Common myeloid progenitor, CD34-positive (primary cell): ENCODE measurements at places on chromosomes 13 and 19.

DNA sequence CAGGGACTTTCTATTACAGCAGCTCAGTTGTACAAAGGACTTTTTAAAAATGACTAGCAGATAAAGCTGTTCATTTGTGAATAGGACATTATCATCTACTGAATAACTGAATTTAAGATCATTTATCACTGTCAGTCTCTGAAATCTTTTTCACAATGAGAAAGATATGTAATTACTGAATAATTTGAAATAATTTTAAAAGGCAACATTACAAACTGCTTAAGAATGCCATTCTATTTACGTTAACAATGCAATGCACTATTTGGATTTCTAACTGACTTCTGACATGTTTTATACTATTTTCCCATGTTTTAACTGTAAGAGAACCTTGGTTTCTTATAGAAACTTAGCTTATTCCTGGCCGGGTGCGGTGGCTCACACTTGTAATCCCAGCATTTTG lies 2033.0 kb upstream of the PCDH20 start:
- no peak for DNase-seq

DNA sequence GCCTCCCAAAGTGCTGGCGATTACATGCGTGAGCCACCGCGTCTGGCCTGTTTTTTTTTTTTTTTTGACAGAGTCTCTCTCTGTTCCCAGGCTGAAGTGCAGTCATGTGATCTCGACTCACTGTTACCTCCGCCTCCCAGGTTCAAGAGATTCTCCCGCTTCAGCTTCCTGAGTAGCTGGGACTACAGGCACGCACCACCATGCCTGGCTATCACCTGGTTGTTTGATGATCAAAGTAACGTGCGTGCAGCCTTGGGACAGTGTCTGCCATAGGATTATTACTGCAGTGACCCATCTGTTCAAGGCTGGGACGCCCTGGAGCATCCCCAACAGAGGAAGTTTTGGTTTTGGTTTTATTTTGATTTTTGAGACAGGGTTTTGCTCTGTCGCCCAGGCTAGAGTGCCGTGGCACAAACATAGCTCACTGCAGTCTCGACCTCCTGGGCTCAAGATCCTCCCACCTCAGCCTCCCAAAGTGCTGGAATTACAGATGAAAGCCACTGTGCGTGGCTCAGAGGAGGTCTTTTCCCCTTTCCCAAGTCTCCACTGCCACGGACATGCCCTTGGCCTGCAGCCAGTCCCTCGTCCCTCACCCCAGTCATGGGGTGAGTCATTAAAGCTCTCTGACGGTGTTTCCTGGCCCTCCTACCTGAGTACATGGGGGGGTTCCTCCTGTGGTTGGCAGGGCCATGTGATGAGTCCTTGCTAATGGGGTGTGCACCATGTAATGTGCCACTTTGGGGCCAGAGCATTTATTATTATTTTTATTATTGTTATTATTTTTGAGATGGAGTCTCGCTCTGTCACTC lies 65.6 kb downstream of the IER2 start:
- DNase-seq, result no peak

DNA sequence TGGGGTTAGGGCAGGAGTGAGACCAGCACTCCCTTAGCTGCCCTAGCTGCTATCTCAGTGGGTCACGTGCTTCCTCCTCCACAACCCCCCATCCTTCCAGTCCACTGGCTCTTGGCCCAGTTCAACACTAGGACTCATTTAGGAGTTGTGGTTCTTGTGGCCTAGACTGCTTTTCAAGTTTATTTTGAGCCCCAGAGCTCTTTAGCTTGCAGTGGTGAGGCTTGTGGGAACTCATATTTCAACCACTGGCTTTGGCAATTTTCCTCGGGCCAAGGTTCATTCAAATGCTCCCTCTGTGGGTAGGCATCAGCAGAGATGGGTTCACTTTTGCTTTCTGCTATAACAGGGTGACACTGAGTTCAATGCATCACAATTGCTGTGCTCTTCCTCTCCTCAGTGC lies 436.2 kb upstream of the SLITRK5 start:
- peak; percentile 83 for DNase-seq

DNA sequence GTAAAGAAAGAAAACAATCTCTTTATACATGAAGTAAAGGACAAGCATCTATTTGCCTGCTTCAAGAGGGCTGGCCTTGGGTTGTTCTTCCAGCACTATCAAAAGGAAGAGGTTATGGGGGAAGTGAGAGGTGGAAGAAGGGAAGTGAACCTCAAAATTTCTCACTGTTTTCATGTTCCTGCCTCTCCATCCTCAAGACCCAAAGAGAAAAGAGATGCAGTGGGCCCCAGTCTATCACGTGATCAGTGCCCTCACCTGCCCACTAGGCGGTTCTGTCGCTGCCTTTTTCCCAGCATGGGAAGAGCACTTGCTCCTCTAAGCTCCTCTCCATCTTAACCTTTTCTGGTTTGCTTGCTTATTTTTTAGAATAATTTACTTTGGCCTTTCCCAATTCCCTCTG lies 6.2 kb upstream of the USP12 start:
- no peak for DNase-seq

GRCh38 chr19:1913781-1914577 lies 8.8 kb downstream of the ADAT3 start:
- DNase-seq, result no peak

GRCh38 chr13:40394304-40394985 lies 272.0 kb downstream of the FOXO1 start:
- DNase-seq, result no peak

GRCh38 chr13:110874508-110874960 lies 40.3 kb downstream of the ANKRD10 start:
- peak; percentile 27 for DNase-seq

GRCh38 chr13:45658586-45659235 lies 43.2 kb upstream of the ERICH6B start:
- no peak for DNase-seq

- no peak for DNase-seq
These were observed 1.8 kb downstream of the DBP start for GRCh38 chr19:48635263-48635965.

GRCh38 chr19:46481223-46481848 lies 10.0 kb upstream of the PNMA8A start:
- DNase-seq, result no peak

- no peak for DNase-seq
These were observed 98.4 kb upstream of the KLHL1 start for GRCh38 chr13:70206671-70207070.

DNA sequence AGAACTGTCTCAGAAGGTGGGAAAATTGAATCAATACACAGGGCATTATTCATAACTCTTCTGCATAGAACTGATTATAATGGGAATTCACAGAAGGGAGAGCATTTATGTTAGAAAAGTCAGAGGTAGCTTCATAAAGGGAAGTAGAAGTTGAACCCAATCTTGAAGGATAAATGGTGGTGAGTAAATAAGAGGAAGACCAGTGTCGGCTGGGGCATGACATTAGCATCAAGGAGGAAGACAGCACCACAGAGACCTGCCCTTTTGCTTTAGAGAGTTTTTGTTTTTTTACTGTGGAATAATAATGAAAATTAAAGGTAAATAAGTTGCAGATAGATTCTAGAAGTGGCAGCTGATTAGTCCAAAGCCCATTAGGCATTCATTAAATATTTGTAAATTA lies 21.9 kb downstream of the CDC16 start:
- peak; percentile 30 for DNase-seq

GRCh38 chr19:38264486-38265212 lies at the start of gene SPINT2:
SPINT2 (plus strand) TSS chr19:38264573; CDS start chr19:38264893, 320 bp downstream.
- peak; percentile 79 for DNase-seq

GRCh38 chr13:94702181-94703041 lies 9.9 kb downstream of the SOX21 start:
- DNase-seq, result peak; percentile 20

- DNase-seq, result peak; percentile 67
These were observed 43.8 kb downstream of the DCT start for GRCh38 chr13:94435604-94436226.

DNA sequence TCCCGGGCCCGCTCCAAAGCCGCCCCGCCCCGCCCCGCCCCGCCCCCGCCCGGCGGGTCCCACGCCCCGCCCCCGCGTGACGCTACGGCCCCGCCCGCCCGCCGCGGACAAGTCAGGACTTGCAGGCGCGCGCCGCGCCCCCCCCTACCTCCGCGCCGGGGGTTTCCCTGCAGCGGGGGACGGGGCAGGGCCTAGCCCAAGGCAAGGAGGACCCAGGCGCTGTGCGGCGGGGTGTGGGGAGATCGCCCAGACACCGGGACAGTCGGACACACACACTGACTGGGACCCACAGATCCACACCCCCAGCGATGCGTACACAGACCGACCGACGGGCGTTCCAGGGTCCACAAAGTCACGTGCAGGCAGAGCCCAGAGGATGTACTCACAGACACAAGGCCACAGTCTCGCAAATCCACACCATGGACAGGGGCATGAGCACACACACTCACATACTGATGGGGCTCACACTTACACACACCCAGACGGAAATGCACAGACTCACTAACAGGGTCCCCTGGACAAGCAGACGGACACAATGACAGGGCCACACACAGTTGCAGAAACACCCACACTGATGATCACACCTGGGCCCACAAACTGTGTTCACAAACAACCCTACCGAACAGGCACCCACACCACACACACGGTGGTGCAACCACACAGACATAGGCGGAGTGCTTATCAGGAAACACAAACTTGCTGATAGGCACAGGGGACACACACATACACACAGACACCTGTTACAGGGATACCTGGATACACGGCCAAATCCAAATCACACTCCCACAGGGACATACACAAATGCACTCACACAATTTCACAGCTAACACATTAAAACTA lies 436 bp upstream of the BBC3 start:
- DNase-seq, result peak; percentile 84

DNA sequence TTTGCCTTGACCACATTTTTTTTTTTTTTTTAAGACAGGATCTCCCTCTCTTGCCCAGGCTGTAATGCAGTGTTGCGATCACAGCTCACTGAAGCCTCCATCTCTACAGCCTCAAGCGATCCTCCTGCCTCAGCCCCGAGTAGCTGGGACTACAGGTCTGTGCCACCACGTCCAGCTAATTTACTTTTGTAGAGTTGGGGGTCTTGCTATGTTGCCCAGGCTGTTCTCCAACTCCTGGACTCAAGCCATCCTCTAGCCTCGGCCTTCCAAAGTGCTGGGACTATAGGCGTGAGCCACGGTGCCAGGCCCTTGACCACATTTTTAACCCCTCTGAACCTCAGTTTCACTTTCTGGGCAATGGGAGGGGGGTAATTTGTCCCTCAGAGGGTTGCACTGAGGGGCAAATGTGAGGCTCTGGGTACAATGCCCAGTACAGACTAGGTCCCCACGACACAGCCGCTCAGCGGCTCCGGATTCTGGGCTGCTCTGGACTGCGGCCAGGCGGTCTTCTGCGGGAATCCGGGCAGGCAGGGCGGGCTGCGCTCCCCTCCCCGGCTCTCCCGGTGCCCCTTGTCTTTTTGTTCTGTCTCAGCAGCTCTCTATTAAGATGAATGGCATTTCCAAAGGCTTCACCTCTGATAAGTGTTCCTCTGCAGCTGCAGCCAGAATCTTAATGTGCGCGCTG lies 3.8 kb upstream of the ALOX5AP start:
- DNase-seq, result no peak

GRCh38 chr13:104301171-104301975 lies 1235.2 kb upstream of the SLC10A2 start:
- DNase-seq, result no peak

GRCh38 chr13:48888613-48889012 lies 87.1 kb upstream of the FNDC3A start:
- no peak for DNase-seq

DNA sequence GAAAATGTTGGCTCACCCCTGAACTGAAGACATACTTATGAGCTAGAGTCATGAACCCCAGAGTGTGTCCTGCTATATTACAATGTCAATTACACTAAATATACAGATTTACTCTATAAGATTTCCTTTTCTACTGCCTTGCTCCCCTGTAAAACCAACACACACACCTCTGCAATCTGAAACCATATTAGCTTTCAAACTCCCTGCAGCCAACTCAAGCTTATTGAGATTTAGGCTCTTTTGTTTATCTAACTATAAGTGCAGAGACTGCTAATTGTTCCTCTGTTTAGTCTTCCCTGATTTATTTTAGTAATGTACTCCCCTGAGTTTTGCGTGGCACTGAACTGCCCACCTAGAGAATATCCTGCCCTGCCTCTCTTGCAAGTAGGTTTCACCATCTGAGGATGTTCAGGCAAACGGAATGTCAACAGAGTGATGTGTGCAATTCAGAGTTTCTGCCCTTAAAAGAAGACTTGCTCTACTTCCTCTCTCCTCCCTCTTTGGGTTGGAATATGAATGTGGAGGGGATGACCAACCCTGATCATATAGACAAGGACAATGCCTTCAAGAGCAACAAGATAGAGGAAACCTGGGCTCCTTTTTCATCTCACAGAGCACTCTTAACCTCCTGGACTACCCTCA lies 22.3 kb downstream of the FAM216B start:
- DNase-seq, result no peak

DNA sequence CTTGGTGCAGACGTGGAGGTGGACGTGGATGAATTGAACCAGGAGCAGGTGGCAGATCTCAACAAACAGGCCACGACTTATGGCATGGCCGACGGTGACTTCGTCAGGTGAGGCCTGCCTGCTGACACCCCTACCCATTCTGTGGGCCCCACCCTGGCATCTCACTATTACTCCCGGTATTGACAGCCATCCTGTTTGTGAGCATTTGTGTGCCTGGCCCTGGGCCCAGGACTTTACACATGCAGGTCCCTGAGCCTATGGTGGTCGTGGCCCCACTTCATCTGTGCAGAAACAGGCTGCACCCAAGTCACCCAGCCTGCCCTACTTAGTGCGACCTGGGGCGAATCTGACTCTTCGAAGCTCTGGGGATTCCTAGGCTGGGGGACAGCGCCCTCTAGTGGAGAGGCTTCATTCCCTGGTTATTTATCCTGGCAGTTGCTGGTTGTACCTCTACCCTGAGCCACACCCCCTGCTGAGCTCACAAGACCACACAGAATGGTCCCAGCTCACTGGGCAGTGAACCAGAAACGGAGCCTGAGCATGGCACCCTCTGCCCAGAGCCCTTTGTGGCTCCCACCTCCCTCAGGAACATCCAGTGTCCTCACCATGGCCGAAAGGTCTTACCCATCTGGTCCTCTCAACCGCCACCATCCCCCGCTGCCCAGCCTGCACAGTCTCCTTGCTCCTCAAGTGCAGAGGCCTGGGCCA lies 16.9 kb downstream of the ZNF296 start:
- peak; percentile 84 for DNase-seq

GRCh38 chr13:46553886-46554858 lies 1.2 kb downstream of the LRCH1 start:
- DNase-seq, result peak; percentile 83

- no peak for DNase-seq
These were observed 303.5 kb downstream of the DLEU7 start for GRCh38 chr13:50539791-50540530.

DNA sequence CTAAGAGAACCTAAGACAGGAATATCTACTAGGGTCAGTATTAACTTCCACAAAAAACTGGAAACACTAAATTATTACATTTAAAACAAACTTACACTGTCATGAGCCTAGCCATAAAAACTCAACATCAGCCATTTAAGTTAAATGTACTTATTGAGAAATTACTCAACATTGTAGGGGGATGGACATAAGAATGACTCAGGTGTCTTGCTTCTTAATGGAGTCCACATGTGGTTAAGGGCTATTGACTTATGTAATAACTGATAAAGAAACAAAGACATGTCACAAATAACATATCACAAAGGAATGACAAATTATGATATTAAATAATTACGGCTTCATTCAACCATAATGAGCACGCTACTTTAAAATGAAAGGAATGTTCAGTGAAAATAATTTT lies 36.2 kb downstream of the CLDN10 start:
- DNase-seq, result no peak
